Right hindlimb (tissue), 1 donor: ENCODE measurements at places on chromosomes 12 and 14.

DNA sequence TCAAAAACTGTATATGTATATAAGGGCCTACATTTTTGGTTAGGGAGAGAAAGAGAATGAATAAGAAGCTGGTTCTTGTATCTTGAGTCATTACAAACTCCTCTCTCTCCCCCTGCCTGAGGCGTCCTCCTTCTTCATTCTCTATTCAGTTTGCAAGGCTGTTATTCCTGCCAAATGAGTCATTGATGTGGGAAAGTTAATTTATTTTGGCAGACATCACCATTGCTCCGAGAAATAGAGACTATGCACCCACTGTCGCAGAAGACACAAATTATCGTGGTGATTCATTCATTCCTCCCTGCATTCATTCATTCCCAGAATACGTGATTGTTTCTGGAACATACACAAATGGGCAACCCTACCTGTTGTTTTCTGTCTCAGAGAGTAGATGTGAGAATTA, 112.5 kb upstream of the MED13L start:
- no peak for DNase-seq

DNA sequence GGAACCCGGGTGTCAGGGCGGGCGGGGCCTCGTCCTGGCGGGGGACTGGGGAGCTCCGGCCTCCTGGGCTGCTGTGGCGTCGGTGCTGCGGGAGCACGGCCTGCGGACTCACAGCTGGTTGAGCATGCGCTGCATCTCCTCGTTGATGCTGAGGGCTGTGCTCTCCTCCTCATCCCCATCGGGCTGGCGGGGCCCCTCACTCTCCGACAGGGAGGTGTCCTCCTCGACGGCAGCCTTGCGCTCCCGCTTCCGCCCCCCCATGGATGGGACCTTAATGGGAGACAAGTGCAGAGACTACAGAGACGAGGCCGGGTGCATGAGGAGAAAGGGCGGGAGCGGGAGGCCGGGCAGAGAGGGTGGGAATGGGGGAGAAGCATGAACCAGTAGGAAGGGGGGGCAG, 7.3 kb downstream of the IFFO1 start:
- DNase-seq = no peak

DNA sequence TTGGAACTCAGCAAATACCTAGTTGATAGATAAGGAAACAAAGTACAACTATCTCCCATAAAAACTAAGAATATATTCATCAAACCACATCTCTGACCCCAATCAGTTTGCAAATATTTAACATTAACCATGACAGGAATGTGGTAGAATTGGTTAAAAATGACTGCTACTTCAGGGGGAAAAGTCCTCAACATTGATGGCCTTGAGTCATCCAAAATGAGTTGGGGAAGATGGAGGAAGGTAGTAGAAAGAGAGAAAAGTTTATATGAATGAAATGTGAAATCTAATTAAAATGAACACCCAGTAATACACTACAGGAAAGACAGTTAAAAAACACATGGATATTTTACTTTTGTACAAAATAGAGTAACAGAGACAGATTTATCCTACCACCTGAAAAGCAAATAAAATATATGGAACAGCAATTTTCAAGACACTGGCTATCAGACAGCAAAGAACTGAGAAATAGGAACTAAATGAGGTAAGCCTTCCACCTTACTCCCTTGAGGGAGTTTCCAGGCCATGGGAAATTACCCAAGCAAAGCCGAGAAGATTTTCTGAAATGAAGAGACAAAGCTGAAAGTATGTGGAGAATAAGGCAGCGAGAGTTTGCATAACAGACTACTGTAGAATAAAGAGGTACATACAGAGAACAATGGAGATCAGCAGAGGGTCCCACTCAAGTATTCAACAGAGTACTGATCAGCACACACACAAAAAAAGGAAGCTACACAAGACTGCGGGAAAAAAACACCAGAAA, 49.6 kb downstream of the TC2N start:
- DNase-seq = no peak

- DNase-seq = no peak
These were observed 322.1 kb downstream of the RGS6 start for GRCh38 chr14:72254202-72254936.

DNA sequence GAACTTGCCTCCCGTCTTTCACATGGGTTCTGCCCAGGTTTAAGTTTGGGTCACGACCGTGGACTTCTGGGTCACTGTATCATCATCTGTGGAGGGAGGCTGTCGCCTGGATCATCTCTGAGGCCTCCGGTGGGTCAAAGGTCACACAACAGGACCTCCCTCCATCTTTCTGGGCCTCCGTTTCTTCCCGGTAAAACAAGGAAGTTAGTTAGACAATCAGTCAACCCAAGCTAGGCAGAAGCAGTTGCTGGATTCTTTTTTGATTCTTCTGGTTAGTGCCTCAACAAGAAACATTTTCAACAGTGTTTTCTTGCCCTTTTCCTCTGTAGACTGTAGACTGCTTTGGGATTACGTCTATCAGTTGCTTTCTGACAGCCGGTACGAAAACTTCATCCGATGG, 186.6 kb upstream of the BCL2L14 start:
- DNase-seq = no peak

GRCh38 chr14:94699831-94700230, 70.1 kb downstream of the GSC start:
- no peak for DNase-seq

DNA sequence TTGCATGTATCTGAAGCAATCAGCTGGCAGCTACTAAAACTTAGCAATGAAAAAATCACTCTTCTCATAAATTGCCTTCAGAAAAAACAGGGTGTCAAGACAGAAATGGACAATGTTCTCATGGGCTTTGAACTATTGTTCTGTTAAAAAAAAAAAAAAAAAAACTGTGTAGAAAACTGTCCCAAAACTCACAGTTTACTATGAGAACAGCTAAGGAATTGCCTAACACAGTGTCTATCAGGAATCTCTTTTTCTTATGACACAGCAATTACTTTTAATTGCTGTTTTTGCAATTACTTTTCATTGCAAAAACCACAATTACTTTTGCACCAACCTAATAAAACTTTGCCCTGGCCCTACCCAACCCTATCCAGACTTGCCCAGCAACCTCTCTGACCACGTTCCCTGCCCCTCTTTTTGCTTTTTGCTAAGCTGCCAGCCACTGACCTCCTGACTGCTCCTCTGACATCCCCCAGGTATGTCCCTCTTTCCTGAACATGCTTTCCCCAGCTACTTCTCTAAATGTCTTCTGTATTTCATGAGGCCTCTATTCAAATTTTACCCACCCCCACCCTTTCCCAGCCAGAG, 68.0 kb upstream of the SLCO1C1 start:
- DNase-seq = no peak

GRCh38 chr12:111643427-111643826, 42.3 kb downstream of the BRAP start:
- DNase-seq = no peak

GRCh38 chr12:107326237-107326636, 232.9 kb upstream of the CRY1 start:
- DNase-seq = no peak

- DNase-seq = no peak
These were observed 616 bp upstream of the CCDC77 start for GRCh38 chr12:400828-401227.

GRCh38 chr12:48717252-48717695, 767 bp upstream of the CCNT1 start:
- DNase-seq = no peak

DNA sequence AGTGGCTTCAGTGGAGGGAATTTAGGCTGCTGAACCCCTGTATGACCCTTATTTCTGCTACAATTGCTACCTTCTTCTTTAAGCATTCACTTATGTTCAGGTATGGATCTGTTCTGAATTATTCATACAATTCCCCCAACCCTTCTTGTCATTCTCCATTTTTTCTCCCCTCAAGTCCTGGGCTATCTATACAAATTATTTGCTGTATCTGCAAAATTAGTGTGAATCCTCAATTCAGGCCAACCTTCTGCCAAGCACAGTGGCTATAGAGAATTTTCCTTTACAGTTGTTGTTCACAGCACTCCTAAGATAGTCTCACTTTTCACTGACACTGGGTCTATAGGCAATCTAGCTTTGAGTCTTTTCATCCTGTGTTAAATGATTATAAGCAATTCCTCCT, 119.2 kb upstream of the CNTN1 start:
- DNase-seq = no peak

DNA sequence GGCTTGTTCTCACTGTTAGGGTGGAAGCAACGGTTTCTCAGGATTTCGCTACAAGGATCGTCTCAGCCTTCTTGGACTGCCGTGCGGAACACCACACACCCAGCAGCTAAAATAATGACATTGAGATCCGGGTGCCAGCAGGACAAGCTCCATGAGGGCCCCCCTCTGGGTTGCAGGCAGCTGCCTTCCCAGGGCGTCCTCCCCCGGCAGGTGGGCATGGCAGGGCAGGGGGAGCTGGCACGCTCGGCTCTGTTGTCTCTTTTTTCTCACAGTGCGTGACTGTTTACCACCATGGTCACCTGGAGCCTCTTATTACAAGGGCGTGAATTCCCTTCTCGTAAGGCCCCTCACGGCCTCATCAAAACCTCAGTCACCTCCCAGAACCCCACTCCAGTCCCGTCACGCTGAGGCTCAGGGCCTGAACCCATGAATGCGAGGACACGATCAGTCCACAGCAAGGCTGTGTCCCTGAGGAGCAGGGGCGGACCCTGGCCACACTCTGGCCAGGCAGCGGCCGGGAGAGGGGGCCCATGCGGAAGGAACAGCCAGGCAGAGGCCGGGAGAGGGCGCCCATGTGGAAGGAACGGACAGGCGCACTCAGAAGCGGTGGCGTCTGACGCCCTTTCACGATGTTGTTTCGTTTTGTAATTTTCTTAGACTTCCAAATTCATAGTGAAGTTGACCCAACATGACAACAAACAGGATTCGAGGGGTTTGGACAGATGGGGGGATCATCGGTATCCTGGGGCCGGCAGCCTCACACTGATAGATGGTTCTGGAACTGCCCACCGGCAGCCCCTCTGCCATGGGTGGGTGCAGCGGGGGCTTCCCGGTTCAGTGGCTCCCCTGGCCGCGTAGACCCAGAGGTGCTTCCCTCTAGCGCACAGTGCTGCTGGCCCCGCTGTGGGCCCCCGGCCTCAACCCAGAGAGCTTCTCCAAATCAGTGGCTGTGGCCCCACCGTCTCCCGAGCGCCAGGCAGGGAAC, 10.0 kb downstream of the LRCOL1 start:
- DNase-seq = peak; percentile 87

GRCh38 chr12:58873496-58873895, 46.8 kb downstream of the LRIG3 start:
- peak; percentile 67 for DNase-seq

DNA sequence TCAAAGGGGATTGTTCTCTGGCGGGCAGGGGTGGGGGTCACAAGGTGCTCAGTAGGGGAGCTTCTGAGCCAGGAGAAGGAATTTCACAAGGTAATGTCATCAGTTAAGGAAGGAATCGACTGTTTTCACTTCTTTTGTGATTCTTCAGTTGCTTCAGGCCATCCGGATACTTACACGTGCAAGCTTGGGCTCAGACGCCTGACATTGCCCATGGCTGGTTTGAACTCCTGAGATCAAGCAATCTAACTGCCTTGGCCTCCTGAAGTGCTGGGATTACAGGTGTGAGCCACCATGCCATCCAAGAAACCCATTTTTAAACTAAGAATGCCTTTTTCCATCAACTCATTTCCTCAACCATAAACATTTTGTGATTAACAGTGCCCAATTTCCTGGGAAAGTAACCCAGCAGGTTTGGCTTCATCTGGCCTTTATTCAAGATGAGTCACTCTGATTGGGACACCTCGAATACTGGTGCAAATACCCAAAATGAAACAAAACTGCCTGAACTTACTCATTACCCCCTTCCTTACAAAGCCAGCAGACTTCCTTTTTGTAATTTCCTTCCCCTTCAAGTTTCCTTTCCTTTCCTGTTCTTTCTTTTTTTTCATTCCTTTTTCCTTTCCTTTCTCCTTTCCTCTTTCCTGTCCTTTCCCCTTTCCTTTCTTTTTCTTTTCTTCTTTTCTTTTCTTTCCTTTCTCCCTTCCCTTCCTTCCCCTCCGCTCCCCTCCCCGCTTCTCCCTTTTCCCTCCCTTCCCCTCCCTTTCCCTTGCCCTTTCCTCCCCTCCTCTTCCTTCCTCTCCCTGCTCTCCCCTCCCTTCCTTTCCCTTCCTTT, 10.2 kb upstream of the RNASE10 start:
- no peak for DNase-seq

DNA sequence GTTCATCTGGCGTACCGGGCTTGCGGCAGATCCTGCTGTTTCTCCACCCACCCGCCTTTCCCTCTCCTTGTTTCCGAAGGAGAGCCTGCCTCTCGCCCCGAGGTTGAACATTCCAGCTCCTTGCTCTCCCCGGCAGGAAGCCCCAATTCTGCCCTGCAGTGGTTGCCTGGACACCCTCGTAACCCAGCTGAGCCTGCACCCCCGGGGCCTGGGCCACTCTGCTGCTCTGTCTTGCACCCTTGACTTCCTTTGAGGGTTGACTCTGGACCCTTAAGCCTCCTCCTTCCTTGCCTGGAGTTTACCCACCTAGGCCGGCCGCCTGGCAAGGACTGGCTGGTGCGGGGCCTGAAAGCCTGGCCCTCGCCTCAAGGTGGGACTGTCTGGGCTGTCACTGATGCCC, 25.8 kb upstream of the NCOR2 start:
- DNase-seq = no peak

GRCh38 chr12:49049566-49050224, 10.9 kb downstream of the KMT2D start:
- no peak for DNase-seq

- no peak for DNase-seq
These were observed 390 bp downstream of the JKAMP start for GRCh38 chr14:59484639-59485175.

GRCh38 chr14:80692903-80693302, 248.6 kb downstream of the CEP128 start:
- no peak for DNase-seq

DNA sequence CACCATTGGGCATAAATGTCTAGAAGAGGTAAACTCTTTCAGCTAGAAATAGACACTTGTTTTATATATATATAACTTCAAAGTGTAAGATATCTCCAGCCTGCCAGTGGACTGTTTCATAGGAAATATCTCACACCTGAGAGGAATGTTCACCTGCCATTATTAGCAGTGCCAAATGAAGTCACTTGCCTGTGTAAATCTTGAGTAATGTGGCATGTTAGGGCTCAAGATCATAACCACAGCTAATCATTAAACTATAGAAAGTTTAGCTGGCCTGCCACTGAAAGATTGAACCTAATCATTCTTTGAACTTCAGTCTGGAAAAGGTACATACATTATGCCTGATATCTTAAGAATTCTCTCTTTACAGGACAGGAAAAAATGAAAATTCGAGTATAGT, 25.5 kb upstream of the KCNJ8 start:
- DNase-seq = no peak

- DNase-seq = no peak
These were observed 89.6 kb downstream of the SCARB1 start for GRCh38 chr12:124774054-124774461.

GRCh38 chr12:105468464-105468863, 138.0 kb downstream of the C12orf75 start:
- DNase-seq = no peak
